ENCODE measurements at places on chromosomes 5 and 9.

GRCh38 chr9:94941211-94941875 is 214.8 kb downstream of the AOPEP start:
- no peak for DNase-seq

DNA sequence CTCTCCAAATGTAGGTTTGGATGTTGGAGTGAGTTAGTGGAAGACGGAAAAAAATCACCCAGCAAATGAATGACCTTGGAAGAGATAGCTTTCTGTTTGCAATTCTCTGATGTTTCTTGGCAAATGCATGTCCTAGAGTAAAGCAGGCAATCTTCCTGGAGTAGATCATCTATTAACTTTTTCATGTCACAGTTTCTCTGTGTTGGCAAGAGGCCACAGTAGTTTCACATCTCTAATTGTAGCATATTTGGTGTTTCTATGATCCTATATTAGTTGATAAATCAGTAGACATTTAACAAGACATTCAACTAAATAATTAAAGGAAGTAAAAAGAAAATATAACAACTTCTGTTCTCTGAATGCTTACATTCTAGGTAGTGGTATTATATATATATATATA is 138.2 kb upstream of the MINAR2 start:
- no peak for DNase-seq

DNA sequence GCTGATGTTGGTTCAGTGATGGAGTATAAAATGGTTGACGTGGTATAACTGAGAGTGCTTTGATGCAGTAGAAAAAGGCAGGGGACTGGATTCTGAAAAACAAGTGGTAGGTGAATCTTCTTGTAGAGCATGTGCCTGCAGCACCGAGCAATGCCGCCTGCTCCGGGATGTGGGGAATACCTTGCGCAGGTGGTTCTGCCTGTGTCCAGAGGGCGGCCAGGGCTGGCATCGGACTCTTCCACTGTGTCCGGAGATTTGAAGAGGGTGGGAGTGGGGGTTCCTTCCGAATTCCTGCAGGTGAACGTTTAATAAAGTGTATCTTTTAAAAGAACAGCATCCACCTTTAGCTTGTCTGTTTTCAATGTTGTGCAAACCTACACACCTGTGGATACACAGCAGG is 238.0 kb downstream of the FANCC start:
- DNase-seq, result no peak

- DNase-seq, result peak; percentile 62
These were observed 41.7 kb upstream of the TMEM250 start for GRCh38 chr9:136160381-136160841.

DNA sequence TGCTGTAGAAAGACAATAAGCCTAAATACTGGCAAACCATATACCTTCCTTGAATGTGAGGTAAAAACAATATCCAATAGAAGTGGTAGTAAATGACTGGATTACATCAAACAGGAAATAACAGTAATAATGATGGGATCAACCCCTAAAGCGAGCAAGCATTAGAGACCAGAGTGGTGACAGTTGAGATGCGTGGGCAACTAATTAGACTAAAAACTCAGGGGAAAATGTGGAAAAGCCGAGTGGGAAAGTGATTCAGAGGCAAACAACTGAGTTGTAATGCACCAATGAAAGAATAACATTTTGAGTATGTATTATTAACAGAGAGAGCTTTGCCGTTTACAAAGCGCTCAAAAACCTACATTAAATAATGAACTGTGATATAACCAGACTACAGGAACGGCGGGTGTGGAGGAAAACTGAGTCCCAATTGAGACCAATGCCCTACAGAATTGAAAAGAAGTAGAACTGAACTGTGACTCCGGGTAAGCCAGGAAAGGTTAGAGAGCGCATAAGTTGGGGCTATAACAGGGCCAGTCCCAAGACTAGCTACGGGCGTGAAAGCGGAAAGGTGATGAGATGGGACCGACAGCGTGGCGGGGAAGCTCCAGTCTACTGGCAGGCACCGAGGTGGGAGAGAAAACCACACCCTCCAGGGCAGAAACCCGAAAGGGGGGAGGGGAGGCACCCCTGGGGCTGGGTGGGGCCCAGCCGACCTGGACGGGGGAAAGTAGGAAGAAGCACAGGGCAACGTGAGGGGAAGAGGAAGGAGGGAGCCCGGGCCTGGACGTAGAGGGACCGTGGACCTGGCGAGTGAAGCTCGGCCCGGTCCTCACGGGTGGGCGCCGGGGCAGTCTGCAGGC is 592 bp downstream of the UBAP2 start:
- DNase-seq, result peak; percentile 52

DNA sequence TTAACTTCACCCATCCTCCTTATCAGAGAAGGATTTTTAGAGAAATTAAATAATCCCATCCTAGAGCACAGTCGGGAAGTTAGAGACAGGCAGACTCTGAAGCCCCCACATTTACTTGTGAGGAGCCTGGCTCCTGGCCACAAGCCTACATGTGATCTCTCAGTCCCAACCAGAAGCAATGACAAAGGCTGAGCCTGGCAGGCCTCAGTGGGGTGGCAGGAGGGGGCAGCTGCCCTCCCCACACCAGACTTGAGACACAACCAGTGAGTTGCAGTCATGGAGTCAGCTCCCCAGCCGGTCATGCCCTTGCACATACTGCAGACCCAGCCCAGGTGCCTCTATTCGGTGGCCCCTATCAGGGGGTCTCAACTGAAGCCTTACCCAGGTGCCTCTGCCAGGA is 11.0 kb downstream of the NAIF1 start:
- DNase-seq, result no peak

GRCh38 chr5:97100476-97100875 is 41.9 kb downstream of the LIX1 start:
- DNase-seq, result no peak

- no peak for DNase-seq
These were observed 172.3 kb downstream of the GNA14 start for GRCh38 chr9:77475641-77476473.

- DNase-seq, result no peak
These were observed 90.2 kb upstream of the ATG10 start for GRCh38 chr5:81881595-81881994.

GRCh38 chr5:180669661-180670060 is 20.3 kb upstream of the FLT4 start:
- DNase-seq, result no peak

DNA sequence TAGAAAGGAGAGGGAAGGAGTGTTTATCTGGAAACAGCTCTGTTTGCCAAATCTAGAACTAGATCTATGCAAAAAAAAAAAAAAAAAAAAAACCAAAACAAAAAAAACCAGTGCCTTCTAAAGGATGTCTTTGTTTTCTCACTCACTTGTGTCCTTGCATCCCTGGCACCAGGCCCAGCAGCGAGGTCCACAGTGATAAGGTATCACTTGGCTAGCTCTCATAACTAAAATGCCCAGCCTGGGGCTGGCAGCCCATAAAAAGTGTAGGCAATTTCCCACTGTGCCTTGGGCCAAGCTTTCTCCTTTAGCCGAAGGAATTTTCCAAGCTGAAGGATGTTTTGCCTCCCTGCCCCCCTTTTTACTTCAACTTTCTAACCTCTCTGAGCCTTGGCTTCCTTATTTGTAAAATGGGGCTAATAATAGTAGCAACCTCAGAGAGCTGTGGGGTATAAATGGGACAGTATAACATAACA is 20.8 kb downstream of the RGS3 start:
- DNase-seq, result no peak

DNA sequence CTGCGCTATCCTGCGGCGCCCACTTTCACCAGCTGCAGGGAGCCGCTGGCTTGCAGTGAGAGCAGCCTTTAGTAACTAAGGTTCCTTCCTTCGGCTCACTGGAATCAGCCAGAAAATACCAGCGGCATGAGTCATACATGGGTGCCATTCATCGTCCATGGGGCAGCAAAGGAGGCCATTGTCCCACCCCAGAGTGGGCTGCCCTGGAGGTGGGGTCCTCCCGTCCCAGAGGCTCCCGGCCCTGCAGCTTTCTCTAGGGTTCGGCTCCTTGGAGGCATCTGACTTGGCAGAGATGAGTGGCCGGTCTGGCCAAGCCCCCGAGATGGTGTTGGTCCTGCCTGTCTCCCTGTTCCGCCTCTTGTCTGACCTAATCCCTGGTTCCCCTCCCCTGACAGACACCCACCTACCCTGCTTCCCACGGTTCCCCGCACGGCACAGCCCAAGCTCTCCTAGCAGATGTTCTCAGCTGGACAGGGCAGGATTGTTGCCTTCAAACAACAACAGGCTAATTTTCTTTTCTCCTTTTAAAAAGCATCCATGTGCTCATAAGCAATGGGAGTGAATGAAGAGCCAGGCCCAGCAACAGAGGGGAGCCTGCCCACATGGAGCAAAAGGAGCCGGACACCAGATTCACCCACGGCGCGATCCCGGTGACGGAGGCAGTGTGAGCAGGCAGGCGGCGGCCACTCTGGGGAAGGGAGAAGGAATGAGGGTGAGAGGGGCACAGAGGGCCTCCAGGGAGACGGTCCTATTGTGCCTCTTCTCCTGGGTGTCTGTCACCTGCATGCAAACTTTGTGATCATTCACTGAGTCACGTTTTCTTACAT is 97.0 kb upstream of the COL5A1 start:
- DNase-seq, result peak; percentile 58

- no peak for DNase-seq
These were observed 98.4 kb downstream of the PHF2 start for GRCh38 chr9:93674580-93675335.

DNA sequence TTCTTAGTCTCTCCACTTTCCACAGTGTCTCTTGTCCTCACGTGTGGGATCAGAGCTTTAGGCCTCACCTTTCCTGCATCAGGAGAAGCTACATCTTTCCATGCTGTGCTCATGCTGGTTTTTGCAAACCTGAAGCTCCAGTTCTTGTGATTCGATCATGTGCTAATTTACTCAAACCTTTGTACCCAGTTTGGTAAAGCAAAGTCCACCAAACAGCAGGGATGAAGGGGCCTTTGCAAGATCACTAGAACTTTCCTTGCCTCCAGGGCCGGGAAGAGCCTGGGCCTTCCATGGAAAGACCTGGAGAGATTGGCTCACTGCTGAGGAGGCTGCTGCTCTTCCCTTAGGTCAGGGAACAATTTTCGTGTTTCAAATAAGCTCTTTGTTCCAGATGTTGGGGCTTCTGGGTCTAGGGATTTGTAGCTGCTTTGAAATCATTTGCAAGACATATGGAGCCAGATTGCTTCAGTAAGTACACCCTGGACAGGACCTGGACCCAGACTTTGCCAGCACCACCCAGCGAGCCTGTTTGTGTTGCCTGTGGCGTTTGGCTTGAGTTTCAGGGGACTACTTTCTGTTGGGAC is 18.7 kb upstream of the SPATA31E1 start:
- no peak for DNase-seq

- DNase-seq, result no peak
These were observed 134.9 kb upstream of the PANK3 start for GRCh38 chr5:168714046-168714445.

GRCh38 chr5:122083535-122083934 is 5.5 kb upstream of the LOX start:
- no peak for DNase-seq
